ENCODE measurements at places on chromosomes 12 and 14.
A peak's percentile ranks its signal among the peaks of the same experiment; 100 is the strongest.

DNA sequence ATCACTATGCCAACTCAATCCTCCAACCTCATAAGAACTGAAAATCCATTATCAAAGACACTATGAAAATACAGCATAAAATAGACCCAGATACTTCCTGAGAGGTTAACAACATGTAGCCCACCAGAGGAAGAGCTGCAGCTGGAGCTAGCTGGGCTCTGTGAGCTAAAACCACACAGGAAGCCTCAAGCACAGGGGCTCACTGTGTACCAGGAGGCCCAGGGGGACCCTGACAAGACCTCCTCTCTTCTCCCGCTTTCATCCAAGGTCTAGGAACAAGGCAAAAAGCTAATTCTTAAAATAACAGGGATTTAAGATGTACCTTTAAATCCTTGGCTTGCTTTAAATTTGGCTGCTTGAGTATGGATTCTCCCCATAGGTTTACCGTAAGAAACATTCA, 53.6 kb downstream of the EIF2S3B start:
- no peak for DNase-seq

GRCh38 chr12:127336416-127336815, 930.6 kb upstream of the TMEM132C start:
- no peak for DNase-seq

- no peak for DNase-seq
Observed at GRCh38 chr12:45112306-45112705, 61.4 kb upstream of the DBX2 start.

GRCh38 chr12:68749443-68749842, 3.5 kb downstream of the SLC35E3 start:
- DNase-seq = no peak

DNA sequence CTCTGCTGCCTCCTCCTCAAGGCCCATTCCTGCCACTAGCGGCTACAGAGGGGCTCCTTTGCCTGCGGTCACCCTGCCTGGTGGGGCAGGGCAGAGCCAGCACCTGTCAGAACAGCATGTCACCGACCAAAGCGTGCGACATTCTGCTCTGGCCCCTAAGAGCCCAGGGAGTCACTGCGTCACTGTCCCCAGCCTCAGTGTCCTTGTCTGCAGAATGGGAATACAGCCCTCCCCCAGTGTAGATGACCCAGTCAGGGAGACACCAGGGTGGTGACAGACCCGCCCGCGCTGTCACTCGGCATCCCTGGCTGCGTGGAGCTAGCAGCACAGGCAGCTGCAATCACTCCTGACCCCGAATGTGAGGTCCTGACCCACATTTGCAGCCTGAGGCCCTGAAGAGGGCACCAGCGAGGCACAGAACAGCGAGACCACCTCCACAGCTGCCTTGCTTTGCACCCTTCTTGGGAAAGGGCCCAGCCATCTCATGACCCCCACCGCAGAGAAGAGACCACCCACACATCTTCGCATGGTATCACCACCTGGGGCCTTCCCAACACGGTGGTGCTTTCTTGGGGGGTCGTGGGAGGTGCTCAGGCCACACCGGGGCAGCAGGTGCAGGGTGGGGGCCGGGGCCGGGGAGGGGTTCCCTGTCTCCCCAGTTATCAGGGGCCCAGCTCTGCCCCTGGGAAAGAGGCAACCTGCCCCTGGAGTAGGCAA, 2.5 kb downstream of the AHNAK2 start:
- DNase-seq = no peak

- peak; percentile 51 for DNase-seq
Observed at GRCh38 chr12:111404362-111405148, 1.2 kb upstream of the SH2B3 start.

GRCh38 chr12:70577283-70577634, 60.0 kb downstream of the PTPRB start:
- no peak for DNase-seq

GRCh38 chr14:32813401-32813800, 125.3 kb upstream of the NPAS3 start:
- no peak for DNase-seq

- DNase-seq = peak; percentile 82
Observed at GRCh38 chr12:112937741-112938719, at the start of gene OAS3. Gene OAS3, plus strand, starts transcription at chr12:112938474. Its CDS starts 57 bp downstream, at chr12:112938531.

GRCh38 chr14:100671906-100672305, 54.8 kb upstream of the DLK1 start:
- DNase-seq = no peak

DNA sequence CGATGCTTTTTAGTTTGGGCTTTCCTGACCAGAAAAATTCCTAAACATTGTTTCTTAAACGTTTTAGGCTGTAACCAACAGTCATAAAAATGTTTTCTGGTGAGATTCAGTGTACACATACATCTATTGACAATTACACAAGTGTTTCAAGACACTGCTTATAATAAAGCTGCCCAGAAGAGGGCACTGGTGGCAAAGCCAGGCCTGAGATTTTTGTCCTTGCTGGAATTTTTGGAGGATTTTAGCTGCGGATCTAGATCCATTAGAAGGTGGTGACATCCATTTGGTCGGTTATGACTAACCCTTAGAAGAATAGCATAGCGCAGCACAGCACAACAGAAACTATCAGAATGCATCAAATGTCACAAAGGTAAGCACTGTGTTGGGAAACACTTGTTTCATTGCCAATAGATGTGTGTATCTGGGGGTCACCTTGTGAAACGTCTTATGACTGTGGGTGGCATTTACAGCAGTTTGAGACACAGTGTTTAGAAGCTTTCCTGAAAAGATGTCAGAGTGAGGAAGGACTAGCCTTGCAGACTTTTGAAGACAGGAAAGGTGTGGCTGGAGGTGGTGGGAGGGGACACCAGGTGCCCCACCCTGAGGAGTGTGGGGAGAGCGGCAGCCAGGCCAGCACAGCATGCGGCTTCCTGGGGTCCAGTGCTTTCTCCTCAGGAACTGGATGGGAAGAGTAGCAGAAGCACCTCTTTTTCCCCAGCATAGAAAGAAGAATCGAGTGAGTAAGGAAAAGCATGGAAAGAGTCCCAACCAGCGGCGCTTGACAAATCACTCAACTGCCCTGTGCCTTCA, 54.7 kb upstream of the FKBP4 start:
- DNase-seq = no peak

All from activated T-helper 1 cell treated with anti-CD3 and anti-CD28 coated beads, Interleukin-12 subunit alpha, Interleukin-12 subunit beta, Interleukin-2, Interleukin-4 antibody, amounts not matched to agents 30 ng/mL and 10 ng/mL and 1 ng/mL, durations not matched to agents 14 hours and 24 hours and 36 hours (primary cell).